Renal pelvis (tissue), 12 donors: ENCODE measurements at places on chromosomes 7 and 10. TPM values are rescaled to one million over a fixed set of nuclear protein-coding genes. Genes with fewer than 3 reads are reported as not detected.

CLDN15 gene
- polyA plus RNA-seq = 14.7 TPM

ZPBP gene
- 0.73 TPM for polyA plus RNA-seq

TPST1 gene
- 37.3 TPM for polyA plus RNA-seq

COPS6 gene
- 135 TPM for polyA plus RNA-seq
